Hematopoietic multipotent progenitor cell treated with erythropoietin and hydrocortisone succinate and interleukin-3 and kit ligand, for 15 days (in vitro differentiated cells): ENCODE measurements at places on chromosomes 7 and 10.

- DNase-seq, result no peak
Observed at GRCh38 chr10:89337484-89337883, 9.7 kb downstream of the IFIT3 start.

DNA sequence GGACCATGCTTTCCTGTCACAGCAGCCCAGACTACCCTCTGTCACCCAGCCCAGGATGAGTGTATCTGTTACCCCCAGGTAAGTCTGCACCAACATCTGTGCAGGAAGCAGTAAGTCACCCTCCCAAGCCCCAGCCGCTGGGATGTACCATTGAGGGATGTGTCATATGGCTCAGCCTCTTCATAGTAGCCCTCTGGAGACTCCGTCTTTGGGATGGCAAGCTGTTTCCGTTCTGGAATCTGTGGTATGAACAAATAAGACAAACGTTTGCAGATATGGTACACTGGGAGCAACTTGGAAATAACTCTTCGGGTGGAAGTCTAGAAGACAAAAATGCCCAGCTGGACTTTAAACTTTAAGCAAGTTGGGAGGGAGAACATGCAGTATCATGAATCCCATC, 81.3 kb downstream of the AFAP1L2 start:
- DNase-seq, result no peak

DNA sequence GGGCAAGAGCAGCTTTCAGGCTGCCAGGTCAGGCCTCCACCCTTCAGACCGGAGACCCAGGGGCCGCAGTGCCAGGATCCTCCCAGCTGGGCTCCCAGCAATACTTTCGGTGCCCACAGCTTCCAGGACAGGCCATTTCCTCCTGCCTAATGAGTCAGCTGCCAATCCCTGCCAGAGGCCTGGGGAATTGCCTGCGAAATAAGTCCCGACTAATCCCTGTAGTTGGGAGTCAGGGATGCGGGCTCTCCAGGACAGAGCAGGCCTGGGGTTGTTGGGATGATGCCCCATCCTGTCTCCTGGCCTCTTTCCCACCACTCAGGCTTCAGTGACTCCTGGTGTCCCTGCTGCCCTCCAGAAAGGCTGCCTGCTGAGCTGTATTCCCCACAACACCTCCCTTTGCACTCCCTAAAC, 143.5 kb upstream of the UNC5B start:
- no peak for DNase-seq

DNA sequence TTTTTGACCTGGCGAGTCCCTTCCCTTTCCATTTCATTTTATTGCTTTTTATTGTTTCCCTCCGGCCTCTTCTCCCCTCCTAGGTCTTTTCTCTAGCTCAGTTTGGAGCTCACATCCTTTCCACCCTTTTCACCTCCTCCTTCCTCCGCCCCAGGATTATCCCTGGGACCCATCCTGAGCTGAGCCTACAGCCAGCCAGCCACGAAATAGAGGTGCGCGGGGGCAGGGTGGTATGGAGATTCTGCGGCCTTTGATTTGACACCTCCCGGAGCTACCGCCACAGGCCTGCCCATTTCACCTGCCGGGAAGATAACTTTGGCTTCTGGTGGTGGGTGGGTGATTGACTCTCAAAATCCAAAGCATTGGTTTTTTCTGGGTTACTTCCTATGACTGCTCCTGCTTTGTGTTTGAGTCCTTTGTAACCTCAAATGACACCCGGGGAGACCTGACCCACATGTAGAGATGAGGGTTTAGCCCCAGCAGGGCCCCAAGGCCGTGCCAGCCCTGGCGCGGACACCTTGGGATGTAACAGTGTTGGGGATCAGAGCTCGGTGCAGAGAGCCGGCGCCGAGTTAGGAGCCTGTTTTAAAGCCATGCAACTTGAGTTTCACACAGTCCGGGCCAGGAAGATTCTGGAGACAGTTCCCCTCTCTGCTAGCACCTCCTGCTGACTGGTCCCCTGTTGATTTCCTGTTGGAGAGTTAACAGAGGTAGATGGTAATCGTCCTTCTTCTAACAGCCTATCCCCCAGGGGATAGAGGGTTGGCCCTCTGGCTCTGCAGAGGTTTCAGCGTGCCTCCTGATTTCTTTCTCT, 1.5 kb downstream of the DUSP5 start:
- DNase-seq, result no peak

GRCh38 chr10:99341860-99342490, 12.8 kb downstream of the CNNM1 start:
- DNase-seq, result no peak

- no peak for DNase-seq
Observed at GRCh38 chr7:150502519-150502918, 12.2 kb upstream of the GIMAP7 start.
